T-helper 1 cell treated with Interleukin-12 subunit alpha and Interleukin-12 subunit beta and Interleukin-4 antibody, amounts not matched to agents 30 ng/mL and 1 ng/mL, for 36 hours (primary cell): ENCODE measurements at places on chromosomes 5 and 9. TPM values are rescaled to one million over a fixed set of nuclear protein-coding genes. Genes with fewer than 3 reads are reported as not detected.

The ECM2 gene
- not detected in 2 replicates for total RNA-seq

The KIF20A gene
- total RNA-seq = 30.2 and 33.3 TPM in 2 replicates

The TMOD1 gene
- total RNA-seq = 1.6 and 2.1 TPM in 2 replicates

The SLC6A7 gene
- not detected in 2 replicates for total RNA-seq

The SPEF2 gene
- 5.8 and 7.8 TPM in 2 replicates for total RNA-seq

The PCA3 gene
- total RNA-seq = not detected in 2 replicates

The CAMK2A gene
- total RNA-seq = not detected in 2 replicates
